ENCODE measurements at places on chromosomes 2 and 18.

GRCh38 chr18:13641551-13642439 lies 84.6 kb downstream of the FAM210A start:
- DNase-seq = no peak

DNA sequence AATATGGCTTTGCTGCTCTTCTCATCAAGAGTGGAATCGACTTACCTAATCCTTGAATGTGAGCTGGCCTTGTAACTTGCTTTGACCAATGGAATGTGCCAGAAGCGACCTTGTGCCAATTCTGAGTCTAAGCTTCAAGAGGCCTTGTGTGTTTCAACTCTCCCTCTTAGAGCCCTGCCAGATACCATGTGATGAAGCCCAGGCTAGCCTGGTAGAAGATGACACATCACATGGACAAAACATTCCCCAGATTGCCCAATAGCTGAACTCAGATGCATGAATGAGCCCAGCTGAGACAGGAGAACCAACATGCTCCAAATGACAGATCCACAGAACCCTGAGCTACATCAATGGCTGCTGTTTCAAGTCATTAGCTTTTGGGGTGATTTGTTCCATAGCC lies 4.2 kb upstream of the KLHL14 start:
- no peak for DNase-seq

DNA sequence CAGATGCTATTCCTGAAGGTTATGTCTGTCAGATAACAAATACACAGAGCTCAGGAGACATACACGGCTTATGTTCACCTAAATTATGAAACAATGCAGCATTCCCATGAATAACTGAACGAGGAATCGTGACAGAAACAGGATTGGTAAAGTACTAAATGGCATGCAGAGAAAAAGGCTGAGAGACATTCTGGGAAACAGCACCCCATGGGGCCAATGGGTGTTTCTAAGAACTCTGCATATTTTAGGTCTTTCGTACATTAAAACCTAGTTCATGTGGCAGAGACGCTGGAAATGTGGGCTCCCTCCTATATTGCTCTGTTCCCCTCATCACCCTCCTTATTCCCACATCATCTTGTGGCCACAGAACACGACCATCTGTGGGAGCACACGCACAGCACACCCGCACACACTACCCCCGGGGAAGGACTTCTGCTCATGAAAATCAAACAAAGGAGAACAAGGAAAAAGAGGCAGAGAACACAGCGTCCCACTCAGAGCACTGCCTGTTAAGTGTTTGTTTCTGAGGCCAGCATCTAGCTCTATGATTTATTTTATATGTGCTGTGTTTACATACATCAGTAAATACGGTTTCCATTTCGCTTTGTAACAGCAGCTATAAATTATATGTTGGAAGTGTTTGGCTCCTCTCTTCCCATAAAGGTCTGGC lies 143.6 kb downstream of the AFF3 start:
- DNase-seq = no peak

- no peak for DNase-seq
These were observed 11.0 kb downstream of the DYTN start for GRCh38 chr2:206707164-206707701.

- DNase-seq = no peak
These were observed 19.5 kb upstream of the PUM2 start for GRCh38 chr2:20370191-20370590.

- no peak for DNase-seq
These were observed 131.8 kb downstream of the KCNH7 start for GRCh38 chr2:162706770-162707169.

- no peak for DNase-seq
These were observed 30.6 kb downstream of the TMEM17 start for GRCh38 chr2:62475172-62476011.

DNA sequence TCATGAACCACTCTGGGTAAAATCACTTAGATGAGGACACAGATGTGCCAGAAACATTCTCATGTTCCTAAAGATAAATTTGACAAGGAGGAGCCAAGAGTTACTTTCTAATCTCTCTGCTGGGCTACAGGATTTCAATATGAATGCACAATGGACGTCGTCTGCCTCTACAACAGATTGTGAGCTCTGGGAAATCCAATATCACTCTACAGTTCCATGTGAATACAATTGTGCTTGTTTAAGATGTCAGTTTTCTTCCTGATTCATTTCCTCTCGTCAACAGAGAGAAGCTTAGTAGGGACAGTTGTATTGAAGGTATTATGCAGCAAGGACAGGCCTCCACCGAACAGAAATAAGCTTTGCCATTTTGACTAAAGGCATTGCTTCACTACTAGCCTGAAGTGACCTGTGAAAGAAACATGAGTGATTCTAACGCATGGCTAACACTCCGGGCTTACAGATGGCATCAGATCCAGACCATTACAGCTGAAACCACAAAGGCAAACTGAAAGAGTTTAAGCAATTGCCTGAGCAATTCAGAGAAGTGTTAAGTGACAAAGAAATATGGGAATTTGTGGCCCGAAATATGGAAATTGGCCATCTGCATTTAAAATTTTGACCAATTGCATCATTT lies 1591.5 kb downstream of the LRP1B start:
- DNase-seq = no peak

DNA sequence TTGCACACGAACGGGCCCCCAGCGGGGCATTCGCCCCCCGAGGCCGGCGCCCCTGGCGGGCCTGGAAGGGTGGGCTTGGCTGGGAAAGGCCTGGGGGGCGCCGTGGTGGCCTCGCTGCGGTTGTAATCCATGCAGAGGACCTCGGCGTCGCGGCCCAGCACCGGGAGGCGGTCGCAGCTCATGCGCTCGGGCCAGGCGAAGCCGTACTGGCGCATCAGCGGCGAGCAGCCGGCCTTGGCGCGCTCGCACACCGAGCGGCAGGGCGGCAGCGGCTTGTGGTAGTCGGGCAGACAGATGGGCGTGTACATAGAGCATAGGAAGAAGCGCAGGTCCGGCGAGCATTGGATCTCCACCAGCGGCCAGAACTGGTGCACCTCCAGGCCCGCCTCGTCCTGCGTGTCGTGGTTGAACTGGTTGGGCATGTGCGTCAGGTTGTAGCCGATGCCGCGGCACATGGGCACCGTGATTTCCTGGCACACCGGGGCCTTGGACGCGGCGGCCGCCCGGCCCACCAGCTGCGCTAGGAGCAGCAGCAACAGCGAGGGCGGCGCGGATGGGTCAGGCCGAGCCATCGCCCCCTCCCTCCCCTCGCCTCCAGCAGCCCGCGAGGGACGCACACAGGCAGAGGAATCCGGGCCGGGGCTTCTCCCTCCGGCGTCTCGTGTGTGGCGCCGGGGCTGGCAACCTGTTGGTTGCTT lies 1.4 kb downstream of the FZD5 start:
- peak; percentile 77 for DNase-seq

DNA sequence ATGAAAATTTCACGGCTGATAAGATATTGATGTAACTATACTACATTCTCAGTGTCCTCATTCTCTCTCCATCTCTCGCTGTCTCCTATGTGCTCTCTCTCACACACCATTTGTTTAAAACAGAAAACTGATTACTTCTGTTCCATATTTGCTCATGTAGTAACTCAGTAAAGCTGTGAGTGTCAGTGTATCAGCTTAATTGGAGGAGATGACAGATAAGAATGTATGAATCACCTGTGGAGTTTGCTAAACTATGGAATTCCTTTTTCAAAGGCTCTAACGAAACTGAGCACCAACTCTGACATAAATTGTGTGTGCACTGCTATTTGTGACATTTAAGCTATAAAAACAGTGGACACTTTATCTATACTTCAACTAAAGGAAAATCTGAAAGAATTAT lies 1080.0 kb downstream of the DSC3 start:
- DNase-seq = no peak

DNA sequence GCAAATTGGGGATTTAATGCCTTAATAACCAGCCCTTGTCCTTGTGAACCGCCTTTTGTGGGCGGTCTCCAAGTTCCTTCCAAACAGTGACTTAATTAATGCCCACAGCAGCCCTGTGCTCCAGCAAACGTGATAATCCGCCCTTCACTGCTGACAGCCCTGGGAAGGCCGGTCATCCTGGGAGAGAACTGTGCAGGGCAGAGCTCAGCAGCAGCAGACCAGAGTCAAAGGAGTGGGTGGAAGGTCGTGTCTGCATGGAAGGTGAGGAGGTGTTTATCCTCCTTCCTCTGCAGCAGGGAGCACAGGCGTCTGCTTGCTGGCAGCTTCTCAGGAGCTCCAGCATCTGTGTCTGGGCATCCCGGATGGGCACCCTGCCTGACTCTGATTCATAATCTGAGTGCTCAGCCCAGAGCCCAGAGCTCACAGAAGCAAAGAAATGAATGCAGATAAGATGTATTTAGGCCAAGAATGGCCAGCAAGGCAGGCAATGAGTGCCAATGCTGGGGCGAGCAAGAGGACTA lies 270.0 kb upstream of the PXDN start:
- no peak for DNase-seq

- DNase-seq = no peak
These were observed 30.0 kb downstream of the EN1 start for GRCh38 chr2:118817469-118817868.

GRCh38 chr2:71800106-71800809 lies 346.9 kb downstream of the DYSF start:
- peak; percentile 54 for DNase-seq

- DNase-seq = no peak
These were observed 4.0 kb downstream of the DHRS9 start for GRCh38 chr2:169073211-169073962.

GRCh38 chr2:201915446-201915845 lies 109.1 kb downstream of the CDK15 start:
- DNase-seq = no peak

DNA sequence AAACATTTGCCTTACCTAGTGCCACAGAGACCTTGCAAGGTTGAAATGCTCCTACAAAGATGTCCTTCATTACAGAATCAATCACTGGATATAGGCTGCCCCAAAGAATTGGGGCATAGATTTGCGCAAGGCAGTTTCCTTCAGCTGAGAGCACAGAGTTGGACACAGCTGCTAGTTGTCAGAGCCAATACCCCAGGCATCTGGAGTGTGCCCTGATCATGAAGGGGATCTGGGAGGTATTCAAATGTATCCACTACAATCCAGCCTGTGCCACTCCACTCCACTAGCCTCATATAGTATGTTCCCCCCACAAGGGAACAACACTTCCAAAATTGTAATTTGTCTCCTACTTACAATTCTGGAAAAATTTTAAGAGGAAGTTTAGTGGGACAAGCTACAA lies 62.3 kb upstream of the ITPRID2 start:
- no peak for DNase-seq

DNA sequence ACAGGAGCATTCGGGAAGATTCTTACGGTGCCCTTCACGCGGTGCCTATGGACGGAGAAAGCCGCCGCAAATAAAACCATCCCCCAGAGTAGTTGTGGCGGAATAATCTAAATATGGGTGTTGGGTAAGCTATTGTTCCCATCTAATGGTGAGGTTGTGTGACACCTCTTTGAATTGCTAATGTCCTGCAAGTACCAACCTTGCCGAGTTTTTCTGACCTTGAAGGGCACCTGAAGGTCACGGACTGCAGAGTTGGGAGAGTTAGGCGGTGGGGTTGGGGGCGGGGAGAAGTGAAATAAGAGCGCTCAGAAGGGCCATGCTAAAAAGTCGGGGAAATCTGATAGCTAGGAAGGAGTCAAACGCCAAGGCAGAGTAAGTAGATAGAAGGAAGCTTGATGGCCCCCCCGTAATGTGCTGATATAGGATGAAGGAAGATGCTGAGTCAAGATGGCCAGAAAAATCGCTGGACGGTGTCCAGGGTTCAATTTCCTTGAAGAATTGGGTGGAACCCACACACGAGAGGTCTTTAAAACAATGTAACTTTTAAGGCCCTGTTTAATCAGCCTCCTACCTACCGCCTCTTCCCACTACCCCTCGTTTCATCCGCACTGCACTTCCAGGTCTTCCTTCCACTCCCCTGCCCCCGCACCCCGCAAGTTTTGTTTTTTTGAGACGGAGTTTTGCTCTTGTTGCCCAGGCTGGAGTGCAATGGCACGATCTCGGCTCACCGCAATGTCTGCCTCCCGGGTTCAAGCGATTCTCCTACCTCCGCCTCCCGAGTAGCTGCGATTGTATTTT lies 600 bp downstream of the KATNAL2 start:
- DNase-seq = no peak

GRCh38 chr2:86372641-86373502 lies 35.4 kb upstream of the REEP1 start:
- no peak for DNase-seq

DNA sequence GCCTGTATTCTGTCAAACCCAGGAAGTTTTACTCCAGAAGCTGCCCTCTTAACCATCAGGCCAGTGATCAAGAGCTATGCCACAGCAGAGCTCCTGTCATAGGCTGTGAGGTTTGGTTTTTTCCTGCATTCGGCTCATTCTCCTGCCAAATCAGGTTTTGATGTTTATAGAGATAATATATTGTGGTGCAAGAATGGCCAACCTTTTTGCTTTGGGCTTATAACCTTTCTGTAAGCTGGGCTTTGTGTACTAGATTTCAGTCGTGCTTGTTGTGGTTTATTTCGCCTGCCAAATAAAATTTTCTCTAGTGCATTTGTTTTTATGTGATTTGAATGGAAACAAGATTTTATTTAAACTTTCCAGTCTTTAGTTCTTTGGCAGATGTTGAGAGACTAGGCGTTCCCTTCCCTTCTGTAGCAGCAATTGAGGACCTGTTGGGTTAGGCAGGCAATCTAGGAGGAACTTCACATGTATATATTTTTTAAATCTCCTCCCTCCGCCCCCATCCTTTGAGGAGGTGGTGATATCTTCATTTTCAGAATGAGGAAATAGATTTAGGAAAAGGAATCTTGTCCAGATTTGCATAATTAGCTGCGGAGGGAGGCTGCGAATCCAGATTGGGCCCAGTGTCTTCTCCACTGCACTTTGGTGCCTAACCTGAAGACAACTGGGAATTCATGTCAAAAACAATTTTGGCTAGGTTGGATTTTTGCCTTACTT lies 2.6 kb downstream of the KDM3A start:
- no peak for DNase-seq

- DNase-seq = no peak
These were observed 2.2 kb upstream of the SLC3A1 start for GRCh38 chr2:44273076-44273475.

Data from coronary artery (tissue), 2 donors.